Right forelimb (tissue), 1 donor: ENCODE measurements at places on chromosomes 1 and 21.
A peak's percentile ranks its signal among the peaks of the same experiment; 100 is the strongest.

DNA sequence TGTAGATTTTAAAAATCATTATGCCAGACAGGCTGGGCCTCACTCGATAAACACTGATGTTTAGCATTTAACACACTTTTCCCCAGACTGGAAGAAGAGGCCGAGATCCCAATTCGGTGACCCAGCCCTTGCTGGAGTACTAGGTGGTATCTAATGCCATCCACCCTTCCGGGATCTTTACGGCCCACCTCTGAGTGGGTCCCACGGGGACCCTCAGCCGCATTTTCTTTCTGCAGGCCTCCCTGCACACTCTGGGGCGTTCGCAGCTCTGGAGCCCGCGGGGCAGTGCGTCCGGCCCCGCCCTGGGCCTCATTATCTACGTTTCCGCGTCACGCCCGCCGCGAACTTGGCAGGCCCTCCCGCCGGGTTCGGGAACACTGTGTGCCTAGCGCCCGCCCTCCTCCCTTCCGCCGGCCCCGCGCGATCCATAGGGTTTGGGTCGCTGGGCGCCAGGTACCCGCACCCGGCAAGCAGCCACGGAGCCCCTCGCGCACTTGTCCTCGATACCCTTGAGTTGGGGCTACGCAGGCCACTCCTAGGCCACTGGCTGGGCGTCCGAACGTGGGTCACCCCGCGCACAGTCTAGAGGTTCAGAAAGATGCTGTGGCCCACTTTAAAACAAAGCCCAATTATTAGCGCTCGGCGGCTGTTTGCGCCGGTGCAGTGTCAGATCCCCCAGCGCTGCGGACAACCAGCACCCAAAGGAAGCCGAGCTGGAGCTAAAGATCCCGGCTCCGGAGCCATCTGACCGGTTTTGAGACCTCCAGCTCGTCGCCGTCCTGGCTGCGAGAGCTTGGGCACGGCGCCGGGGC is 950 bp upstream of the EVA1C start:
- DNase-seq, result peak; percentile 75

DNA sequence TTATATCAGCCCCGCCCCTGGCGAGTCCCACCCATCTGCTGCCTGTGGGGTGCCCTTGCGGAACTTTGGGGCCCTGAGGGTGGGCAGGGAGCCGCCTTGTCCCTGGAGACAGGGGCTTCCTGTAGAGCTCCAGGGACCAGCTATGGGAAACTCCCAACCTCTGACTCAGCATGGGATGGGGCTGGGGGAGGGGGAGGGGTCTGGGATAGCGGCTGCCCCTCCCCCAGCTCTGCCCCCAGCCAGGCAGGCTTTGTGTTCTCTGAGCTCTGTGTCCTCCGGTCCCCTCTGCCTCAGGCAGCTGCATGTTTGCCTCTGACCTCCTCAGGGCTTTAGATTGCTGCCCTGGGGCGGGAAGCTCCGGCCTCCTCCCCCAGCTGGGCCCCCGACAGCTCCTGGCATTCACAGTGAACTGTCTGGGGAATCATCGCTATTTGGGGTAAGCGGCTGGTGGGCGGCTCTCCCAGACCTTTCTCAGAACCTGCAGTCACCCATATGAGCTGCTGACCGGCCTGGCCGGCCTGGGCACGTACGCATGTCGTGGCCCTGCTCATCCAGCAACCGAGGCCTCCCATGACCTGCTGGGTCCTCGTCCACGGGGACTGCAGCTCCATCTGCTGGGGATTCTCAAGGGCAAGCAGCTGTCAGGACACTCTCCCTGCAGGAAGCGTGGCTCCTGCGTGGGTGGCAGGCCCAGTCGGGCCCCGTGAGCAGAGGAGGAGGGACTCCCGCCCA is 17.1 kb downstream of the ARHGEF16 start:
- no peak for DNase-seq

DNA sequence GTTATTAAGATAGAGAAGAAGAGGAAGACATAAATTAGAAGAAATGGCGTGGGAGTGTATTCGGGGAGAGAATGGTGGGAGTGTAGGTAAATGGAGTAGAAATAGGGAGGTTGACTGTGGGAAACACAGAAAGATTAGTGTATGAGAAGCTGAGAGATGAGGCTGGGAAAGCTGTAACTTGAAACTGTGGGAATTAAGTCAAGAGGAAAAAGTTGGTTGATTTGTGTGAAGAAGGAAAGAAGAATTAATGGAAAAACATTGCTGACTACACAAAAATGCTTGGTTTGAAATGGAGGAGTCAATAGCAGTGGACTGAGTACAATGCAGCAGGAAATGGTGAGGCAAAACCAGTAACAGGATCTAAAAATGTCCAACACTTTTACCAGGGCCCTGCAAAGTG is 448.3 kb downstream of the PTPRC start:
- DNase-seq, result no peak

DNA sequence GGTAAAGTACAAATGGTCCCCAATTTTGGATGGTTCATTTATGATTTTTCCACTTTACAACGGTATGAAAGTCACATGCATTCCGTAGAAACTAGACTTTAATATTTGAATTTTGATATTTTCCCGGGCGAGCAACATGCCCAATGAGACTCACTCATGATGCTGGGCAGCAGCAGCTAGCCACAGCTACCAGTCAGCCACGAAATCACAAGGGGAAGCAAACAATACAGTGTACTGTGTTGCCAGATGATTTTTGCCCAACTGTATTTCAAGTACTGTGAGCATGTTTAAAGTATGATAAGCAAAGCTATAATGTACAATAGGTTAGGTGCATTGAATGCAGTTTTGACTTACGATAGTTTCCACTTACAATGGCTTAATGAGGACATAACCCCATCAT is 266.8 kb downstream of the VAV3 start:
- no peak for DNase-seq

DNA sequence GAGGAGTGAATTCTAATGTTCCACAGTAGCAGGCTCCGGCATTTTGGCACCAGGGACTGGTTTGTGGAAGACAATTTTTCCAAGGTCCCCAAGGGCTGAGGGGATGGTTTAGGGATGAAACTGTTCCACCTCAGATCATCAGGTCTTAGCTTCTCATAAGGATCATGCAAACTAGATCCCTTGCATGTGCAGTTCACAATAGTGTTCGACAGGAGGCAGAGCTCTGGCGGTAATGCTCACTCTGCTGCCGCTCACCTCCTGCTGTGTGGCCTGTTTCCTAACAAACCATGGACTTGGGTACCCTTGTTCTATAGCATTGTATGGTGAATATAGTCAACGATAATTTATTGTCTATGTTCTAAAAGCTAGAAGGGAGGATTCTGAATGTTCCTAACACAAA is 16.6 kb downstream of the CRNN start:
- no peak for DNase-seq

DNA sequence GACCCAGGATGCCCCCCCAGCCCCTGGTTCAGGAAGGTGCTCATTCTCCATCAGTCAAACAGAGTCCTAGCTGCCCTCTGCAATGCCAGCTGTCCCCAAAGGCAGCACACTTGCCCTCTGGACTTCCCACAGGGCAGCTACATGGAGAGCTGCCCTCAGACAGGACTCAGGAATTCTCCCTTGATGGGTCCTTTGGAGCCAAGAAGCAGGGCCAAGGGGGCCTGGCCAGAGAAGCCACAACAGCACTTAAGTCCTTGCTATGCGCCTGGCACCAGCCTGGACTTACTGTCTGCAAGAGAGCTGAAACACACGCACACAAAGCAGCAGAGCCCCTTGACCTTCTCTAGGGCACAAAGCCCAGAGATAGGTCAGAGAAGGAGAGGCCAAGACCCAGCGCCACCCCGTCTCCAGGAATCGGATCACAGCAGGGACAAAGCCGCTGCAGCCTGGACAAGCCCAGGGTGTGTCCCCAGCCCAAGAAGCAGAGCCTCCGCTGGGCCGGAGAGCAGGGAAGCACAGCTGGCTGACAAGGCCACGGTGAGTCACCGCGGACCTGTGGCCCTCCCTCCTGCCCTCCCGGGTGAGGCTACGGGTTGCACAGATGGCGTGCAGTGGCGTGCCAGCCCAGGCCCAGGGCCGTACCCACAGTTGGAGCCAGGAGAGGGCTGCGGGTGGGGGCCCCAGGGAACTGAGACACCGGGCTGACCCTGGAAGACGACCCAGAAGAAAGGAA is 1.7 kb downstream of the WNT9A start:
- DNase-seq, result no peak

- DNase-seq, result no peak
Measured at GRCh38 chr1:191709215-191709614, 449.0 kb upstream of the RGS18 start.

DNA sequence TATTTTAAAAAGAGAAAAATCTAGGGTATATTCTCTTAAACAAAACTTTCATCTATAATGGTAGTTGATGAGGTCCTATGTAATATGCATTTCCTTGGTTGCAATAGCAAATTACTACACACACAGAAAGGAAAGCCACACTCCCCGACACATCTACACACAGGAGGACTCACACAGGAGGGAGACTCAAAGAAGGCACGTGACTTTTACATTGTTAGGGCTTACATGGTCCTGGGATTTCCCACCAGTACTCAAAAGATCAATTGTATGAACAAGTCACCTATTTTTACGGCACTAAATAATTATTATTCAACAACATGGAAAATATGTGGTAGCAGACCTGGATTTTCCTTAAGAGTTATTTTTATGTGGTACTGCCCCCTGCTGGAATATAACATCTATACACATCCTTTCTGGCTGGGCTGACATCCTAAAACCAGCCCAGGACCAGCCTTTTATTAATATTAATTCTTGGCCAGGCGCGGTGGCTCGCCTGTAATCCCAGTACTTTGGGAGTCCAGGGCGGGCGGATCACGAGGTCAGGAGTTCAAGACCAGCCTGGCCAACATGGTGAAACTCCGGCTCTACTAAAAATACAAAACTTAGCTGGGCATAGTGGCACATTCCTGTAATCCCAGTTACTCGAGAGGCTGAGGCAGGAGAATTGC is 33.9 kb upstream of the LGALS8 start:
- no peak for DNase-seq
